Endothelial cell of umbilical vein (primary cell): ENCODE measurements at places on chromosomes 12 and 14. TPM values are rescaled to one million over a fixed set of nuclear protein-coding genes. Genes with fewer than 3 reads are reported as not detected.
A peak's percentile ranks its signal among the peaks of the same experiment; 100 is the strongest.

The CACNA1C gene
- total RNA-seq = not detected in 2 replicates

DNA sequence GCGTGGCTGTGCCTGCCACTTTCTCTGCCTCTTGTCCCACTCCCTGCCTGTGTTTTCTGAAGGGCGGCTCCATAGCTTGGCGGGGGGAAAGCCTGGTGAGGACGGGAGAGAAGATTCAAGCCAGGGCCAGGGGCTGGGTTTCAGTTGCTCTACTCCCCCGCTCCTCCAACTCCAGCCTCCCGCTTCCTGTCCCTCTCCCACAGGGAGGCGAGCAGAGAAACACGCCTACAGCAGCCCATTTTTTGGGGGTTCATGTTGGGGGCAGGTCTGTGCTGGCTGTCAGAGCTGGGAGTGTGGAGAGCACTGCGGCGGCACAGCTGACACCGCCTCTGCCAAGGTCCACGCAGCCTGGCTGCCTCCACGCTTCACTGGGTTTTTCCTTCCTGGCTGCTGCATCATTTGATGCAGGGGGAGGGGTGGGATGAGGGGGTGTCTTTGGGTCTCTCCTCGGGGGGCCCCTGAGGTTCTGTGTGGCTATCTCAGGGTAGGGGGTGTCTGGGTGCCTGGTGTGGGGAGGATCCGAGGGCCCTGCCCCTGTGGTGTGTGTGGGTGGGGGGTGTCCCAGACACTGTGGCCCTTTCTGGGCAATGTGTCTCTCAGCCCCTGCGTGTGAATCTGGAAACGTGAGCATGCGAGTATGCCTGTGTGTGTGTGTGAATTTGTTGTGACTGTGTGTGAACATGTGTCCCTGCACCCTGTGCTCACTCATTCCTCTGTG lies 10.7 kb upstream of the KRT80 start:
- DNase-seq = no peak

DNA sequence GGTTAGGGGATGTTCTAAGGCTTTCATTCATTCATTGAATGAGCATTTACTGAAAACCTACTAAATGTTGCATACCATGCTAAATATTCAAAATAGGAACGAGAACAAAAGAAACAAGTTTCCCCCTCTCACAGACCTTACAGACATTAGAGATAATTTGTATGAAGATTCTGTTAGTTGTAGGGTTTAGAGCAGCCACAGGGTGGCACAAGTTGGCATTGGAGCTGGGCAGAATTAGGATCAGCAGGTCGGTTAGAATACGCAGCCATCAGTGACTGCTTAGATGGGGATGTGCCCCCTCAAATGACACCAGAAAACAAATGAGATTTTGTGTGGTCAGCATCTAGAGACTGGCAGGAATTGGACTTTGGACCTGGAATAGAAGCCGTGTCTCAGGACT lies 166.3 kb upstream of the DAAM1 start:
- DNase-seq = no peak

- DNase-seq = peak; percentile 51
Observed at GRCh38 chr14:91377700-91378652, 39.6 kb downstream of the CCDC88C start.

DNA sequence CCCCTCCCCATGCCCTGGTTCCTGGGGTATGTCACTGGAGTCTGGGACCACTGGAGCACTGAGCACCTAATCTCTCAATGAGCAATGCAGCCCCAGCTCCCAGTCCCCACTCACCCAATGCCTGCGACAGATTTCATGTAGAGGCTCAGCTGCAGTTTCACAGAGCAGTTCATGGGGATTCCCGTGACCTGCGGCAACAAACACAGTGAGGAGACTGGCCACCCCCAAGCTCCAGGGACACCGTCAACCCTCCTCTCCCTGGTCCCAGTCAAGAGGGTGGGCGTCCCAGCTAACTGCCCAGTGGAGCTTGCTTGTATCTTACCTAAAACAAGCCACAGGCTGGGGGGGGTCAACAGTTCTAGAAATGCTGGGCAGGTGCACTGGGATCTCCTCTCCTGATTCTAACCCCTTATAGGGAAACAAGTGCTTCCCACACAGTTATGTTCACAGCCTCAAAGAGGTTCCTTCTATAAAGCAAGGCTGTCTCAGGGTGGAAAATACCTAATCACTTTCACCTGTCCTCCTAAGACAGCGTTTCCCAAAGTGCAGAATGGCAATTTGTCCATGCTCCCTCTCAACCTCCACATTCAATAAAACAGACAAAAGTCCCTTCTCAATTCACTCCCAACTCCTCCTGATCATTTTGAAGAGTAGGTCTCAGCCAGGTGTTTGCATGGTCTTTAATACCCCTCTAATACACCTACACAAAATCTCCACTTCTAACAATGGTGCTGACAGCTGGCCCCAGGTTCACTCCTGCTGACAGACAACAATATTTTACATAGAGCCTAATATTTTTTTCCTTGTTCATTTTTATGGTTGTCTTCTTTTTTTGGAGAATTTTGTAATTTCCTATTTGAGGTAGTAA lies 68.3 kb downstream of the SCARB1 start:
- no peak for DNase-seq

The GALNT9 gene
- total RNA-seq = 0.73 TPM in 1 of 2 replicates, not detected in the other

The SERPINA4 gene
- not detected in 2 replicates for total RNA-seq

- DNase-seq = peak; percentile 58
Observed at GRCh38 chr12:47156167-47156736, 76.5 kb upstream of the AMIGO2 start.

DNA sequence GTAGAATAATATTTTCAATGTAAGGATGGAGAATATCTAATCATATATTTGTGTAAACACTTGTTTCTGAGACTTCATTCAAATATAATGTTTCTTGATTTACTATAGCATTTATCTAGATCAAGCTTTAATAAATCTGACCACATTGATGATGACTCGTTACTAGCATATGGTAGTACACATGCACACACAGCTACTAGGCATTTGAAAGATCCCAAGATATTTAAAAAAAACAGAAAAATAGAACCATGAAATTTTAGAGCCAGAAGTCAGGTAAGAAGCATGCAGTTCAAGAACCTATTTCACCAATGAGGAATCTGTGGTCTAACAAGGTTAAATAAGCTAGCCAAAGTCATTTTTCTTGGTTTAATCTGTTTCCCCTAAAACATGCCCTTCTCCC lies 32.0 kb downstream of the DCP1B start:
- no peak for DNase-seq

The C14orf119 gene
- 55.5 and 58.3 TPM in 2 replicates for total RNA-seq

GRCh38 chr14:45048385-45048784 lies 35.5 kb upstream of the PRPF39 start:
- DNase-seq = no peak

The TMEM19 gene
- total RNA-seq = 23.8 and 24.4 TPM in 2 replicates

The KRT80 gene
- total RNA-seq = 21.7 and 23.7 TPM in 2 replicates

The HOXC5 gene
- total RNA-seq = not detected in 2 replicates

GRCh38 chr12:15194456-15195368 lies 26.5 kb downstream of the RERG start:
- DNase-seq = no peak

The IAPP gene
- not detected in 2 replicates for total RNA-seq

DNA sequence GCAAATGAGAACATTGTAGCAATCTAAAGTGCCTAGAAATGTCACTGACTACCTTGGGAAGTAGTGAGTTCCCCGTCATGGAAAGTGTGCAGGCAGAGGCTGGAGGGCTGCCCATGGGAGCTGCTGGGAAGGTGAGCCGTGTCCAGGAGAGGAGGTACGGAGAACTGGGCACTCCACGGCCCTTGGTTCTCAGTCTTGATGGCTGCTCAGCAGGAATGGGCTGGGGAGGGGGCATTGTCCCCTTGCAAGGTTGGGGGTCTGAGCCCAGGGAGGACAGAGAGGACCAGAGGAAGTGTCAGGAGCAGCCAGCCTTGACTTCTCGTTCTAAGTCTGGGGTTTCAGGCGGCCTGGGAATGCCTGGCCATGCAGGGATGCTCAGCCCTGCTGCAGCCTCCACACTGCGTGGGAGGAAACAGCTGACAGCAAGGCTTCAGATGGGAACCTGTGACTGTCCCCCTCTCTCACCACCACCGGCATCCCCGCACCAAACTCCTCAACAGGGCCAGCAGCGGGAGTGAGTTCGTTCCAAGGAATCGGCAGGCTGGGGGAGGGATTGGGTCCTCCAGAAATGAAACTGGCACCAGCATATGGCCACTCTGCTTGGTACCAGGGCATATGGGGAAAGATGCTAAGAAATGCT lies 140.2 kb downstream of the BCL11B start:
- no peak for DNase-seq

The KRT3 gene
- total RNA-seq = not detected in 2 replicates

GRCh38 chr12:67818459-67818903 lies 169.9 kb downstream of the DYRK2 start:
- no peak for DNase-seq

- DNase-seq = no peak
Observed at GRCh38 chr14:74508844-74509428, 15.4 kb downstream of the ISCA2 start.

DNA sequence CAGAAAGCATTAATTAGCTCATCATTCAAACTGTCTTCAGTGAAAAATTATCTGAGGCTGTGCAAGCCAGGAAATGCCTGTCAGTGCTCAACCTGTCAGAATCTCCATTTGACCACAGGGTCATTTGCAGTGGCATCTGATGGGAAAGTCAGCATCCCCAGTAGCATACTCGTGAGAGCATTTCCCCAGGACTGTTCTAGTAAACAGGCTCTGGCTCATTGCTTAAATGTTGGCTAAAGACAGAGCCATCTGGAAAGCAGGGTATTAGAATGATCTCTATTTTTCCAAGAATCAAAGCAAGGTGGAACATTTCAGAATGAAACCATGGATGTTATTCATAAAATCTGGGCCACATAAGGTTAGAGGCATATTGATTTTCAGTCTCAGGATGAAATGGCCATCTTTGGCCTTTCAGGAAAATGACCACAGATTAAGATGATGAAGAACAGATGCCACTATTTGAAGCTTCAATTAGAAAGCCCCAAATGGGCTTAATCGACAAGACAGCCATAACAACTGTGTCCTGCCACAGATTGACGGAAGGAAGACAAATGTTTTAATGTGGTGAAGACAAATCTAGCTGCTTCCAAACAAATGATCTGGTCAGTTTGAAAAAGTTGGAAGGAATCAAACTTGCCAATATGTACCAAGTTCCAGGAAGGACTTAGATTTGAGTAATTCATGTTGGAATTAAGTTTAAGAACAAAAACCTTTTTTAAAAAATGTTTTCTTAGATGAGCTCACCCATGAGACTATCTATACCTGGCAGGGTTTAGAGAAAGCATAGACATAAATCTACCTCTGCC lies 94.0 kb upstream of the FAR2 start:
- DNase-seq = no peak

The PLEKHD1 gene
- total RNA-seq = not detected in 2 replicates

The HOXC13 gene
- total RNA-seq = not detected in 2 replicates

The PRH2 gene
- total RNA-seq = not detected in 2 replicates

DNA sequence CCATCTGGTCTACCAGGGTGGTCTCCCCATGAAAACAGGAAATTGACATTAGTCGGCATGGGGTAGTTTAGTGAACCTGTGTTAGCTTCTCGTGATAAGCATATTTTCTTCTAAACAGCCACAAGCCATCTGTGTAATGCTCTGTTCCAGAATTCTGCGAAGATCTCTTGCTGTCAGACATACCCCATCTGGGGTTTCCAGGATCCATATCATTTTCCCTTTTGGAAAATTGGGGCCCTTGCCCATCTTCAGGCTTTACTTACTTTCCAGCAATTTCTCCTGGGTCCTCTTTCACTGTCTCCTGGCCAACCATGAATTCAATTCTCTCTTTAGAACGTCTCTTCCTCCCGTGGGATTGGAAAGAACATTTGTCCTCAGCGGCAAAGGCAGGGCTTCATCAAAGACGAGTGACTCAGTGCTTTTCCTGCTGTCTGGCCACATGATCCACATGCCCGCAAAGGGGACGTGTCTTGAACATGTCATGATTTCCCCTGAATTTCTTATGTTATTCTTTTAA lies 21.4 kb upstream of the NCOR2 start:
- DNase-seq = peak; percentile 75

DNA sequence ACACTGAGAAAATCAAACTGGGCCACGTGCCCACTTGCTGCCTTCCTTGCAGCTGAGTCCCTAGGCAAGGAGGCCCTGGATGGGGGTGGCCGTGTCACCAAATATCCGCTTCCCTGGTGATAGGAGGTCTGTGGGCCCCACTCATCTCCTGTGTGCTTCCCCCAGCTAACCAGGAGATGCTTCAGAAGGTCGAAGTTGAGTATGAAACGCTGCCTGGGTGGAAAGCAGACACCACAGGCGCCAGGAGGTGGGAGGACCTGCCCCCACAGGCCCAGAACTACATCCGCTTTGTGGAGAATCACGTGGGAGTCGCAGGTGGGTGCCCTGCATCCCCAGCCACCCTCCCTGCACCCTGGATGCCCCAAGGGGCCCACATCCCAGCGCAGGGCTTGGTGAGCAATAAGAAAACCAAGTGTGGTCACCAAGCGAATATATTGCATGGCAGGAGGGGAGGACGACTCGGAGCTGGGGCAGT lies 6.8 kb upstream of the SIVA1 start:
- DNase-seq = no peak

DNA sequence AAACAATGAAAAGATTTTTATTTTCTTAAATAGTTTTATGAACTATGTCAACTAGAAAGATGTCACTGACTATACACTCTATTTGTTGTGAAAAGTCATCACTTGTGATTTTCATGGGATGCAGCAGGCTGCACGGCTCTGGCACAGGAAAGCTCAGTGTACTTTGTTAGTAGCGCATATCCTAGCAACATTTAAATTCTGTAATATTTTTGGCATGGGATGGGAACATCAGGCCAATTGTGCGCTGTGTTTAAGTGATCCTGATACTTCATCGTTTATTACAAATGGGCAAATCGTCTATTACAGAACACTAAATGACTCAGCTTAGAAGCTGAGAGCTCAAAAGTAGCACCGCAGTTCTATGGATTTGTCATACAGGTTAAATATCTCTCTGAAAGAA lies 60.7 kb upstream of the SAV1 start:
- DNase-seq = no peak

GRCh38 chr12:69994724-69995173 lies 169.7 kb downstream of the MYRFL start:
- DNase-seq = peak; percentile 25
